ENCODE measurements at places on chromosomes 3 and 15.

GRCh38 chr15:96947296-96948229 lies 617.1 kb downstream of the NR2F2 start:
- DNase-seq: no peak

GRCh38 chr15:99537344-99537743 lies 28.4 kb upstream of the MEF2A start:
- DNase-seq: no peak

GRCh38 chr3:193795062-193795690 lies 202.2 kb downstream of the OPA1 start:
- no peak for DNase-seq

DNA sequence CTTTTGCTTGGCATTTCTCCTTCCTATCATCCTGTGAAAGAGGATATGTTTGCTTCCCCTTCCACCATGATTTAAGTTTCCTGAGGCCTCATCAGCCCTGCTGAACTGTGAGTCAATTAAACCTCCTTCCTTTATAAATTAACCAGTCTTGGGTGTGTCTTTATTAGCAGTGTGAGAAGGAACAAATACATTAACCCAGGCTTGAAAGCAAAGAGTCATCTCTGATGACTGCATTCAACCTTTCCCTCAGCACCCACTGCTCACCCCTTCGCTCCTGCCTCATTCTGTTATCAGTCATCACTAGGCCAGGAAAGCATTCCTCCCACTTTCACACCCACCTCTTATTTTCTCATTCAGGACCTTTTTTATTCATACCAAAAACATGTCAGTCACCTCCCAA lies 59.6 kb upstream of the CASR start:
- DNase-seq: no peak

Measured in Panc1 (cell line).